ENCODE measurements at places on chromosomes 4 and X. TPM values are rescaled to one million over a fixed set of nuclear protein-coding genes. Genes with fewer than 3 reads are reported as not detected.

DNA sequence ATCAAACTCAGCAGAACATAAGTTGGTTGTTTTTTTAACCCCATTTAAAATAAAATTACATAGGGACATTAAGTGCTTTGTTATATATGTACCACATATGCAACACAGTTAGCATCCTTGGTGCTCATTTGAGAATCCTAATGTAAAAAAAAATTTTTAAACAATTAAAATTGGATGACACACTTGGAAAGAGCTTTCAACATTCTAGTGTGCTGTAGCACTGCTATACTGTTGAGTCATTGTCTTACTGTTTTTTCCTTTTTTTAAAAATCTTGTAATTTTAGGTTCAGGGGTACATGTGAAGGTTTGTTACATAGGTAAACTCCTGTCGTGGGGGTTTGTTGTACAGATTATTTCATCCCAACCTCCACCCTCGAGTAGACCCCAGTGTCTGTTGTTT is 12.8 kb downstream of the THAP9 start:
- DNase-seq: no peak

- peak; percentile 77 for DNase-seq
Measured at GRCh38 chr4:148376151-148376550, 66.1 kb downstream of the NR3C2 start.

DNA sequence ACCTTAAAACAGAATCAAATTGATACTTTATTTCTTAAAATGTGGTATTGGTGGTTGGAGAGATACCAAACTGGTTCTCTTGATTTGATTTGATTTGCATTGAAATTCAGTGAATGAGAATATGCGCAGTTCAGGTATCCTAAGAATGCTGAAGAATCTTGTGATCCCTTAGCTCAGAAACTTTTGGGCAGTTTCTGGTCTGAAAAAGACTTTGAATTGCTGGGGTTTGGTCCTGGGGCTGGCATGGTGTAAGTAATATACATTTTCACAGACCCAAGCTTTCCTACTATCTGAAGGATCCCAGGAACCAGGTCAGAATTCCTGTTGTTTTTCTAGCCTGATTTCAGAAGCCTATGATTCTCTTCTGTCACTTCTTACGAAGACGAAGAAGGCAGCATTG is 6.6 kb downstream of the RAB33B start:
- DNase-seq: no peak

DNA sequence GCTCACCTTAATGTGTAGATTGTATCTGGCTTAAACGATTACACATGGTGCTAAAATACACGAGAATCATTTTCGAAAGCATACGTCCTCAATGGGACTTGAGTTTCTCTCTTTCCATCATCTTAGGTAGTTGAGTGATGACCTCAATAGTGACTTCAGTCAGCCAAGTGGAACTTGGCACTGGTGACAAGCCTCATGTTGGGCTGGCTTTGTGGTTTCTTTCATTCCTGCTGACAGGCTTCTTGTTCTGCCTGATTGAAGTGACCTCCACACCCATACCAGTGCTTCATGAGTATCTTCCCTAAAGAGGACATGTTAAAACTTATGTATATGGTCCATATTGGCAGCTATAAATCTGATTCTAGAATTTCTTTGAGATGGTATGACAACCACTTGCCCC is 159.1 kb upstream of the WDR1 start:
- DNase-seq: no peak

GRCh38 chrX:6175914-6176313 is 52.8 kb downstream of the NLGN4X start:
- DNase-seq: no peak

DNA sequence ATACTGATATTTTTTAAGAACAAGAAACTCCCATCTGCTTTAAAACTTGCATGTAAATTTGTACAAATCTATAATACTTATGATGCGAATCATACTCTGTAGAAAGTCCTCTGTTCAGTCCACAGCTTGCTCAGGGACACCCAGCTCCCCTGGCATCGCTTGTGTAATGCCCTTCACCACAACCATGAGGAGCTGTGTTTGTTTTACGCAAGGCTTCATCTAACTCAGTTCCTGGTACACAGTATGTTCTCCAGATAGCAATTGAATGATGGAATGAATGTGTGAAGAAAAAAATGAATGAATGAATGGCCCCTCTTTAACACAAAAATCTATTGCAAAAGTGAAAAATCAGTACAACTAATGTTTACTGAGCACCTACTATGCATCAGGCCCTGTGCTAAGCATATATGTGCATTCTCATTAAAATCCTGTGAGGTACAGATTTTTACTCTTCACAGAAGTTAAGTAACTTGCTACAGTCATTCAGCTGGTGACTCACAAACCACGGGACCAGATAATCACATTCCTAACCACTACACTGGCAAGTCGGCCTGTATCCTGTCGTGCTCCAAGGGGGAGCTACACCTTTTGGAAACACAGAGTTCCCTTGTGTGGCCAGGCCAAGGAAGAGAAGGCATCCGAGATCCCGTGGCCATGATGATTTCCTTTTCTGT is 58.7 kb upstream of the KDR start:
- no peak for DNase-seq

- no peak for DNase-seq
Measured at GRCh38 chr4:161444626-161445025, 719.2 kb downstream of the FSTL5 start.

- no peak for DNase-seq
Measured at GRCh38 chr4:152613841-152614721, 65.7 kb downstream of the TMEM154 start.

DNA sequence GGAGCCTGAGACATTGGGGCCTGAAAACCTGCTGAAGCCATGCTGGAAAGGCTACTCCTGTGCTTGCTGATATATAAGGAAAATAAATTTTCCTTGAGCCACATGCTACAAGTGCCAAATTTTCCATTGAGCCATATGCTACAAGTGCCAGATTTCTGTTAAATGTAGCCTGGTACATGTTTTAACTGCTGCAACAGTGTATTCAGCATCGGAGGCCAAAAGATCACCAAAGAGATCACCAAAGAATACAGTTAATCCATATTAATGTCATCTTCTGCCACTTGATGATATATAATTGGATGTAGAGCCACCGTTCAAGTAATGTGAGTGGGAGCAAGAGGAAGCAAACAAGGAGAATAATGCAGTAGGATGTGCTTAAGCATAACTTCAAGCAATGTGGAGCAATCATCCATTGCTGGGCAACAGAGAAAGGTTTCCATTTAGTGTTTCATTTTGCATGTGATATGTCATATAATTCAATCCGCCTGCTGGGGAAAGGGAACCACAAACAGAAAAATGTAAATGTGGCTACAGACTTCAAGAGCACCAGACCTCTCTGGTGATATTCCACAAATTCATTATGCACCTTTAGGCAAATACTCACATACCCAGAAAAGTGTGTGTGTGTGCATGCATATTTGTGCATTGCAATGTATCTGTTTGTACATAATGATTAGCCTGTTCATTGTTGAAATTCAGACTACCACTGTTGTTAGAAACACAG is 295.9 kb downstream of the KCNIP4 start:
- DNase-seq: no peak

- no peak for DNase-seq
Measured at GRCh38 chrX:44433556-44433955, 90.1 kb upstream of the EFHC2 start.

- peak; percentile 86 for DNase-seq
Measured at GRCh38 chrX:47366041-47366722, 4.2 kb upstream of the ZNF157 start.

DNA sequence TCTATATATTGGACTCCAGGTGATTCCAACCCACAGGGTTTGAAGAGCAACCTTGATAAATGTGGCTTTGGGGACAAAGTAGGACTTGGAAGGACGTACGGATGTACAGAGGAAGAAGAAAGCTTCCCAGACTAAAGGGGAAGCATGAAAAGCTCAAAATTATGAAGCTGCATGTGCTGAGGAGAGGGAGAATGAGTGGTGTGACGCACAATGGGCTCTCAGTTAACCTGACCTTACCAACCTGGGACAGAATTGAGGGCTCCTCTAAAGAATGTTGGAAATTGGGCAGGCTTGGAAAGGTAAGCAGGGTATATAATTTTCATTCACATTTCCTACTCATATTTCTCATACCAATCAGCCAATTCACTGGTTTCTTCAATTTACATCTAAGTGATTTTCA is 10.5 kb upstream of the TIGD2 start:
- DNase-seq: no peak

GRCh38 chrX:13506574-13506973 is 62.8 kb upstream of the EGFL6 start:
- peak; percentile 28 for DNase-seq

GRCh38 chr4:121707344-121707743 is 10.6 kb upstream of the ANXA5 start:
- DNase-seq: no peak

- no peak for DNase-seq
Measured at GRCh38 chr4:163804001-163804400, 309.5 kb downstream of the TMA16 start.

DNA sequence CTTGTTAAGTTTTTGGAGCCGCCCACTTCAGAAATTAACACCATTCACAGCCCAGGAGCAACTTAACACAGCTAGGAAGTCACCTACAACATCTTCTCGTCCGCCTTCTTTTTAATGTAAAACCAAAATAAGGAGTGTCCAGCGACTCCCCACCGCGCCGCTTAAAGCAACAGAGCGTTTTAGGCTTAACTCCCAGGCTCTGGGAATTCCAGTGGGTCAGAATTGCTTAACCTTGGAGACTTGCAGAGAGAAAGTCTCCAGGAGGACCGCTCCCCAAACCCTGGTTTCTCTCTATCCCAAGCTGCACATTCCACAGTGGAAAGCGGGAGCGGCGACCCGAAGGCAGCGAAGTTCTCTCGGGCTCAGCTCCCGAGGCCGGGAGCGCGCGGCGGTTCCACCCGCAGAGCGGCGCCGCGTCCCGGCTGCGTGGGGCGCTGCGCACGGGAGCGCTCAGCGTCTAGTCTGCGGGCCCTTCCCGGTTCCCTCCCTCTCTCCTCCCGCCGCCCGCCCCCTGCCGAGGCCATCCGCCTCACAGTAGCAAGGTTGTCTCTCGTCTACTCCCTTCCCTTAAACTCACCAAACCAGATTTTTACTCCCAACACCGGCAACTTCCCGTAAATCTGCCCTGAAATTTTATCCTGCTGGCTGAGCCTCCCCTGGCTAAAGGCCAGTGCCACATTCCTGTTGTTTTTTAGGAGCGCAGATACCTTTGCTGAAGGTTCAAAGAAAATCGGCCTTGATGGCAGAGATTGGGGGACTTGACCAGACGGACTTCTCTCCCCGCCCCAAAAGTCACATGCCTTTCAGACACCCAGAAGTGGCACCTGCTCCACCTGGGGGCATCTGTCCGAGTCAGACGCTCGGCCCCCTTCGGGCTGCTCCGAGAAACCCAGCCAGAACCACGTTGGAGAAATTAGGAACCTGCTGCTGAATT is at the start of gene RBM47:
Gene RBM47, minus strand, starts transcription at position 464 of the 934 bp plus-strand sequence. CDS start 190,971 bp downstream, outside the sequence.
- no peak for DNase-seq

DNA sequence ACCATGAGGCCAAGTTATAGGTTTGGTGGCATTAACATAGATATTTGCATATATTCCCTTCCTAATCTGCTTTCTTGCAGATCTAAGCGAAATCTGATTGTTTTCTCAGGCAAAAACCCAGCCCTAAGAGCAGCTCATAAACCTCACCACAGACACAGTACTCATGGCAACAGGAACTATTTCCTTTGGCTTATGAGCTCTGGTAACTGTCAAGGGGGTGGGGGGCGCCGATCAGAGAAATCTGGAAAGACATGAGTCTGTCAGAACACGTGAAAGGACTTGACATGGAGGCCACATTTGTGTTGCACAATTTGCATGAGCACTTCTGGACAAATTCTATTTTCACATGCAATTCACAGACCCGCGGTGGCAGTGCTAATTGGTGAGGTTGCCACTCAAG is 83.7 kb downstream of the MGST2 start:
- DNase-seq: no peak

DNA sequence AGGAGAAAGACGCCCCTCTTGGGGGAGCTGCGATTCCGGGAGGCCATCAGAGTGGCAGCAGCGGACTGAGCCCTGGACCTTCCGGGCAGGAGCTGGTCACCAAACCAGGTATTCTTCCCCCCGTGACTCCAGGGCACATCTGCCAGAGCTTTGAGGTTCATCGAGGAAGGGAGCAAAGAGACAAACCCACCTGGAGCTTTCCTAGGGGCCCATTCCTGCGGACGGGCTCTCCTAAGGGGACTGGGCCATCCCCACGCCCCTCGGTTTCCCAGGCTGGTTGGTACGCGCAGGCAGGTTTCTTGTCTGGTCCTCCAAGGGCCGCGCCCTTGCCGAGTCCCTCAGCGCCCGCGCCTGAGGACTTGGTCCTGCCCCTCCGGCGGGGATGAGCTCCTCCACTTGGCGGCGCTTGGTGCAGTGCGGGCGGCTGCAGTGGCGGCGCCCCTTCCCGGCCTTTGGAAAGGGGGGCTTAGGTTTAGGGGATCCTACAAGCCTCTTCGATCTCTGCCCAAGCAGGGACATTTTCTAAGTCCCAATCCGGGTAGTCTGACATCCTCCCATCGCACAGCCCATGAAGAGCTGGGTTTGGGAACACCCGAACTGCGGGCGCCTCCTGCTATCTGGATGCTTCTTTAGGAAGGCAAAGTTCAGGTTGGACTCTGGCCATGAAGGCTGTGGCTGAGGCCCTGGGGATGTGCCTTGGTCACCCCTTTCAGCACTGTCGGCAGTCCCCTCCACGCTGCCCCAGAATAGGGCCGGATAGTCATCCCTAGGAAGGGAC is 538 bp downstream of the STBD1 start:
- DNase-seq: no peak

- DNase-seq: no peak
Measured at GRCh38 chr4:189600718-189601435, 339.8 kb upstream of the FRG1 start.

- no peak for DNase-seq
Measured at GRCh38 chr4:1030031-1030430, 18.6 kb downstream of the FGFRL1 start.

GRCh38 chr4:22987870-22988269 is 295.1 kb downstream of the GBA3 start:
- no peak for DNase-seq

GRCh38 chr4:16278178-16278577 is 51.9 kb upstream of the TAPT1 start:
- DNase-seq: no peak

Gene SSX1
- not detected for total RNA-seq

Gene F9
- total RNA-seq: not detected

Gene RAB40A
- not detected for total RNA-seq

Gene RNF128
- total RNA-seq: not detected

Gene RHOXF1
- not detected for total RNA-seq

Gene SULT1B1
- total RNA-seq: 0.22 TPM

Gene PPP1R2C
- not detected for total RNA-seq

Gene FMR1NB
- total RNA-seq: not detected

Gene NAA11
- not detected for total RNA-seq
